Fibroblast of villous mesenchyme (primary cell): ENCODE measurements at places on chromosomes 2 and 18. TPM values are rescaled to one million over a fixed set of nuclear protein-coding genes. Genes with fewer than 3 reads are reported as not detected.

Gene ITGA4
- total RNA-seq: 132 and 145 TPM in 2 replicates

Gene PARD3B
- 26.4 and 53.1 TPM in 2 replicates for total RNA-seq

Gene DRC1
- 0.64 TPM in 1 of 2 replicates, not detected in the other for total RNA-seq

Gene CHST9
- not detected in 2 replicates for total RNA-seq

Gene CD302
- 8.4 and 13.4 TPM in 2 replicates for total RNA-seq

Gene INO80B
- 10.0 and 11.7 TPM in 2 replicates for total RNA-seq

Gene MC4R
- total RNA-seq: not detected in 2 replicates

Gene RAB6C
- under 0.01 TPM in 1 of 2 replicates, not detected in the other for total RNA-seq

Gene CCDC74B
- total RNA-seq: 4.2 and 4.3 TPM in 2 replicates

Gene ADRA2B
- total RNA-seq: not detected in 2 replicates

Gene ADD2
- not detected in 2 replicates for total RNA-seq

Gene EFEMP1
- 22.9 and 65.1 TPM in 2 replicates for total RNA-seq

Gene KIF1A
- total RNA-seq: not detected in 2 replicates

Gene C2orf80
- total RNA-seq: not detected in 2 replicates

DNA sequence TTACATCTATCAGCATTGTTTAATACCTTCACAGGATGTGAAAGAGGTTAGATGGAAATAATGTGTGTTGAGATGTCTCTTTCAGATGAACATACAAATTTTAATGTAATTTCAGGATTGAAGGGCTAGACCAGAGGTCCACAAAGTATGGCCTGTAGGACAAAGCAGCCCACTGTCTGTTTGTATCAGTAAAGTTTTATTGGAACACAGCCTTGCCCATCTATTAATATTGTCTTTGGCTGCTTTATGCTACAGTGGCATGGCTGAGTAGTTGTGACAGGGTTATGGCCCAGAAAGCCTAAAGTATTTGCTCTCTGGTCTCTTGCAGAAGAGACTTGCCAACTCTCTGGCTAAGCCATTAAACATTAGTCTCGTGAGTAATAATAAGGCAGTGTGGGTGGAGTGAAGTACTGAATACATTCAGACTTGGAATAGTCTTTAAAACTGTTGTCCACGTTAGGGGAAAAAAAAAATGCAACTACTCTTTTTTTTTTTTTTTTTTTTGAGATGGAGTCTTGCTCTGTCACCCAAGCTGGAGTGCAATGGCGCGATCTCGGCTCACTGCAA, 74.5 kb upstream of the NOSTRIN start:
- DNase-seq: no peak

- no peak for DNase-seq
Observed at GRCh38 chr2:238505119-238505891, 78.6 kb downstream of the ASB1 start.

GRCh38 chr2:121613774-121614173, 35.5 kb downstream of the CLASP1 start:
- DNase-seq: no peak

DNA sequence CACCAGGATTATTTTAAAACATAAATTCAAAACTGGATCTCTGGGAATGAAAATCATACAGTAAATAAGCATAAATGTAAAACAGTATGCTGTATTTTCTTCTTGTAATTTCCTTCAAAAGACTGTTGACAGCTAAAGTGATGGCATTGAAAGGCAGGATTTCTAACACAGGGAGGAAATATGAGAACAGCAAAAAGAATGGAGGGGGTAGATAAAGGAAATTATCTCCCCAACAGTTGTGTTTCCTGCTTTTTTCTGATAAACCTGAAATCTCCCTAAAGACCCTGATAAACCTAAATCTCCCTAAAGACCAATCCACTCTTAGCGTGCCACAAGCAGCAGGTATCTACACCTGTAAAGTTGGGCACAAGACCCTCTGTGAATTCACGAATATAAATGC, 50.8 kb downstream of the PIAS2 start:
- DNase-seq: no peak

DNA sequence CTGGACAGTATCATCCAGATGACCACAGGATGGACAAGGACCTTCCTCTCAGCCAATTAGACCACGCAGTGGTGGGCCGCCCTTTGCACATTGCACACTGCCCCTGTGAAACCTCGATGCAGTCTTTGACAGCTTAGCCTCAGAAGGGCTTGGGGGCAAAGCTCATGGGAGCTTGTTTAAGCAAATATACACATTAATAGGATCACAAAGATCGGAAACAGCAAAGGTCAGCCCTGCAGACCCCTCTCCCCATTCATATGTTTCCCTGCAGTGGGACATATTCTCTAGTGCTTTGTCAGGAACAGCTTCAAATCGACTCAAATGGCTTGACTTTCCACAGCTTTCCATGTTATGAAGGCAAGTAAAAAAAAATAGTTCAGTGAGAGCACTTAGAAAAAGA, 189.6 kb upstream of the LYPD1 start:
- DNase-seq: no peak

DNA sequence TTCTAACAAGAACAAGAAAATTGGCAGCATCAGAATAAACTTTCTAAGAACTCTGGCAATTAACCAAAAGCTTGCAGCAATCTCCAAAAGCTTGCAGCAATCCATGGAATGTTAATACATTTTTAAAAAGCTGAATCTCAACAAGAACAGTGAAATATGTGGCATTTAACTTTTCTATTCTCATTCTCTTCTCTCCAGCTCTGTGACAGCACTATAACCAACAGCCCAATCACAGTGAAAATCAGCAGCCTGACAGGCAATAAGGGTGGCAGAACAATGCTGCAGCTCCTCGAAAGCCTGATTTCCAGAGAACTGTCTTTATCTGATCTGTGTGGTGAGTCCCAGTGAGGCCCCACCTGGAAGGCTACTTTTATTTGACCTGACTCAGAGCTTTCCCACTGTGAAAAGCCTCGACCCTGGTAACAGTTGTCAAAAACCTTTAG, 60.0 kb downstream of the TMEM131 start:
- DNase-seq: peak; percentile 71

GRCh38 chr2:134550566-134551164, 168.1 kb downstream of the TMEM163 start:
- no peak for DNase-seq

DNA sequence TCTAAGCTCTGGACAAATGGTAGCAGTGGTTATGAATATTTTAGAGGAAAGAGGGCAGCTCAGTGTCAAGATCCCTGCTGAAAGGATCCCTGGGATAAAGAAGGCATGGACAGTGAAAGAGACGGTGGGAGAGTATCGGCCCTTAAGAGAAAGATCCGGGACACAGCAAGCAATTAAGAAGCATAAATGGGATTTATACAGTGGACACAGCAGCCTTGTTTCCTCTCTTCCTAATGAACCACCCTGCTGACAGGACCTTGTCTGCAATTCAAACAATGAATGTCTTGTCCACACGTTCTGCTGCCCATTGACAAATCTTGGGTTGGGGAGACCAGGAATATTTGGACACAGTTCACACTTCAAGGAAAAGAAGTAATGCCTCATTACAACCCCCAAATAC, 16.5 kb downstream of the CPLX4 start:
- no peak for DNase-seq

DNA sequence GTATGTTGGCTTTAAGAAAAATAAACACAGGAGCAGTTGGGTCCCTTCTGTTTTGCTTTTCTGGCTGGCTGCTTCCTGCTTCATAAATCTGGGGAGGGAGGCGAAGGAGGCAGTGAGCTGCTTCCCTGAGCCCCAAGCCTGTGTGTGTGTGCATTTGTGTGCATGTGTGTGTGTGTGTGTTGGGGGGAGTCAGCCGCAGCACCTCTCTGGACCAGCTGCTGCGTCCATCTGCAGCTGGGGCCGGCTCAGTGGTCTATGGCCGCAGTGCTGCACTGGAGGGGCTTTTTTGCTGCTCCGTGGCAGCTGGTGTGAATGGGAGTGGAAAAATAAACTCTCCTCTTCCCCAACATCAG, 192.3 kb downstream of the RNF144A start:
- DNase-seq: no peak

DNA sequence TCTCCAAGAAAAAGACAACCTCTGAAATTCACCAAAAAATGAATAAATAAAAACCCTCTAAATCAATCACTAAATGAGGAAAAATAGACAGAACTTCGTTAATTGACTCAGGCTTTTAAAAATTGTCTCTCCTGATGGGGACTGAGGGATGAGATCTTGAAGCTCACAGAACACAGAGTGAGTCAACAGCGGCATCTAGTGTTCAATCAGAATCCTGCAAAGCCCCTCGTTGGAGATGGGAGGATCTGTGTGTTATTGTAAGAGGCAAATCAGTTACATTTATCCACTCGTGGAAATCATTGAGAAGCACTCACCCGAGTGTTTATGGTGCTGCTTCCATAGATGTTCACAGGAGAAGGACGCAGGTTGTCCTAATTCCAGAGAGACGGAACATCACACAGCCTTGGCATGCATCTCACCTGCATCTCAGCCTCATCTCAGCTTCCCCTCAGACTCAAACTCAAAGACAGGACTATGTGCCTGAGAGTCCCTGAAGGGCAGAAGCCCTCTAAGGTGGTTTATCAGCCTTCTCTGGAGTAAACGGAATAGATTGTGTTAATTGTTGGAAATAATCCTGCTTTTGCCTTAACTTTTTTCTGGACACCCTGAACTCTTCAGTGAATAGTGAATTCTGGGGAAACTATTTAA, 82.0 kb downstream of the MREG start:
- DNase-seq: peak; percentile 81

- DNase-seq: no peak
Observed at GRCh38 chr2:121768143-121768755, 12.8 kb downstream of the TSN start.

- no peak for DNase-seq
Observed at GRCh38 chr2:227349989-227350612, 25.1 kb downstream of the MFF start.

DNA sequence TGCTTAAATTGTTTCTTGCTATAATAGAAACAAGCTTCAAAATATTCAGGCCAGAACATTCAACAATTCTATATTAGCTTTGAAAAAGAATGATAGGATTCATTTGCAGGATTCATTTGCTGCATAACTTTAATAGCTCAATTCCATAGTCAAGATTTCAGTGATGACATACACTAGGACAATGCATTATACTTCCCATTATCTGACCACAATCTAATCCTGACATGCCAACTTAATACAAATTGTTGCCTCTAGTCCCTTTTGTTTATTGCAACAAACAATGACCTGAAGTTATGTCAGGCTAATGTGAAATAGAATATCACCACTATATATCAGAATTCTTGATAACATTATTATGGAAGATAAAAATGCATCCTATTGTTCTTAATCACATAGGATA, 169.4 kb downstream of the DNAH7 start:
- no peak for DNase-seq

GRCh38 chr18:57052173-57052572, 94.7 kb upstream of the BOD1L2 start:
- DNase-seq: no peak

- DNase-seq: no peak
Observed at GRCh38 chr2:105836840-105837692, 92.4 kb downstream of the NCK2 start.

DNA sequence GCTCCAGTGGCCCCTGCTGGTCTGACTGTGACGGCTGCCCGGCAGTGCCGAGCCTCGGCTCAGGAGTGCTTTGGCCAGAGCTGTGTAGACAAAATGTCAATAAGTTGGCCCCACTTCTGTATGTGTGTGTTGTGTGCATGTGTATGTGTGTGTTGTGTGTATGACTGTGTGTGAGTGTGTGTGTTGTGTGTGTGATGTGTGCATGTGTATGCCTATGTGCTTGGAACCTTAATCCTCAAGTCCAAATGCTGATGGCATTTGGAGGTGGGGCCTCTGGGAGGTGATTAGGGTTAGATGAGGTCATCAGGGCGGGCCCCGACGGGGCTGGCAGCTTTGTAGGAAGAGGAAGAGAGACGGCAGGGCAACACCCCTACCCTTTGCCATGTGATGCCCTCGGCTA, 269.0 kb downstream of the DCDC2C start:
- DNase-seq: no peak

GRCh38 chr2:237644381-237644703, 17.0 kb downstream of the LRRFIP1 start:
- no peak for DNase-seq

- DNase-seq: peak; percentile 11
Observed at GRCh38 chr2:10947005-10947440, 35.3 kb downstream of the KCNF1 start.

GRCh38 chr18:58321986-58322385, 278.0 kb downstream of the NEDD4L start:
- DNase-seq: peak; percentile 52

DNA sequence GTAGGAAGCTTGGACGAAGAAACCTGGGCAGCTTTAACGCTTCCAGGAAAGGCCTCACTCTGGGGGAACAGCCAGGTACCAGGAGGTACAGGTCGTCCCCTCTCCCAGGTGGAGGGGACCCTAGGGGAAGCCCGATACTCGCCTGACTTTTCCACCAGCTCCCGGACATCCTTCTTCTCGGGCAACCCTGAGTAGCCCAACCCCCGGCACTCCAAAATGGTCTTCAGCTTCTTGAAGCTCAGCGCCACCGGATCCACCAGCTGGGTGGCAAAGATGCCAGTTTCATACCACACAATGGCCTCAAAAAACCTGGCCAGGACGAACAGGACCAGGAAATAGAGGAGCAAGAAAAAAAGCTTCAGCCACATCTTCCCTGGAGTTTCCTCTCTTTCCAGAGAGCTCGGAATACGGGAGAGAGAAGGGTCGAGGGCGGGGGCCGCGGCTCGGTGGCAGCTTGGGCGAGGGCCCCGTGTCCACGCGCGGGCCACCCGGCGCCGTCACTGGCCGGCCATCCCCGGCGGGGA, 1.1 kb downstream of the RNF103 start:
- peak; percentile 24 for DNase-seq

GRCh38 chr2:70450641-70451250, 102.9 kb downstream of the TGFA start:
- no peak for DNase-seq

GRCh38 chr18:36899289-36899688, 70.4 kb downstream of the KIAA1328 start:
- peak; percentile 27 for DNase-seq
